ENCODE measurements at places on chromosomes 11 and 22.

DNA sequence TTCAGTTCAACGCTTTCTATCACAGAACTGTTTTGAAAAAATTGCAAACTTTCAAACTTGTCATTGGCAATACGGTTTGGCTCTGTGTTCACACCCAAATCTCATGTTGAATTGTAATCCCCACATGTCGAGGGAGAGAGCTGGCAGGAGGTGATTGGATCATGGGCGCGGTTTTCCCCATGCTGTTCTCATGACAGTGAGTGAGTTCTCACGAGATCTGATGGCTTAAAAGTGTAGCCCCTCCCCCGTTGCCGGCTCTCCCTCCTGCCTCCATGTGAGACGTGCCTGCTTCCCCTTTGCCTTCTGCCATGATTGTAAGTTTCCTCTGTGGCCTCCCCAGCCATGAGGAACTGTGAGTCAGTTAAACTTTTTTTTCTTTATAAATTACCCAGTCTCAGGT lies 1144.0 kb downstream of the BRD1 start:
- DNase-seq = no peak

GRCh38 chr11:60129853-60130252 lies 41.4 kb downstream of the MS4A2 start:
- no peak for DNase-seq

GRCh38 chr11:132790971-132791370 lies 741.3 kb downstream of the OPCML start:
- DNase-seq = no peak

GRCh38 chr11:76671626-76672309 lies 1.2 kb upstream of the LRRC32 start:
- no peak for DNase-seq

GRCh38 chr11:26780376-26781085 lies 58.7 kb upstream of the SLC5A12 start:
- no peak for DNase-seq

DNA sequence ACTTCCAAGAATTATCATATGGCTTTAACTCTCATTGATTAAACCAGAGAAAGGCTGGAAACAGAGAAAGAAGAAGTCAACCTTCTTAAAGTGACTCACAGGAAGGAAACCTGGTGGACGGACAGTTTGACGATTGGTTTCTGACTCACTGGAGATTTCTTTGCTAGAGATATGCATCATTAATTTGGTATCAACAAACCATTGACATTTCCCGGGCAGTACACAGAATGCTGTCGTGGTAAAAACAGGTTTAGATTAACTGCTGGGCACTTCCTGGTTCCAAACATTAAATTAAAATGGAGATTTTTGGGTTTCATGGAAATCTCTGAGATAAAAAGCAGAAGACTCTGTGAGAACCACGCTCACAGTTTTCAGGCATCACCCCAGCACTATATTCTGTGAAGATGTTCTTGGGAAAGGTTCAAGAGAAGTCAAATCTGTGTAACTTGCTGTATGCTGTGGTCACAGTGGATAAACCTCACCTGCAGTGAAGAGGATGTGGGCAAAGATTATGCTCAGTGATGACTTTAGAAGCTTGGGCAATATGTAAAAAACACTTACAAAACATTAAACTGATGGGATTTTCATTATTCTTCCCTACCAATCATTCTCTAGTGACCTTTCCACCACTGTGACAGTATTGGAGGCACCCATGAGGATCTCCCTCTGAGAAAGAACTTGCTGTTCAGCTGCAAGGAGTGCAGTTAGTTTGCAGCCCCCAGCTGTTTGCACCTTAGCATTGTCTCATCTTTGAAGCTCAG lies 61.1 kb upstream of the CD44 start:
- no peak for DNase-seq

- no peak for DNase-seq
Measured at GRCh38 chr11:17782145-17782544, 47.6 kb downstream of the KCNC1 start.

- peak; percentile 40 for DNase-seq
Measured at GRCh38 chr22:45645526-45646414, 25.9 kb upstream of the ATXN10 start.

GRCh38 chr11:78957476-78958245 lies 383.0 kb upstream of the NARS2 start:
- no peak for DNase-seq

DNA sequence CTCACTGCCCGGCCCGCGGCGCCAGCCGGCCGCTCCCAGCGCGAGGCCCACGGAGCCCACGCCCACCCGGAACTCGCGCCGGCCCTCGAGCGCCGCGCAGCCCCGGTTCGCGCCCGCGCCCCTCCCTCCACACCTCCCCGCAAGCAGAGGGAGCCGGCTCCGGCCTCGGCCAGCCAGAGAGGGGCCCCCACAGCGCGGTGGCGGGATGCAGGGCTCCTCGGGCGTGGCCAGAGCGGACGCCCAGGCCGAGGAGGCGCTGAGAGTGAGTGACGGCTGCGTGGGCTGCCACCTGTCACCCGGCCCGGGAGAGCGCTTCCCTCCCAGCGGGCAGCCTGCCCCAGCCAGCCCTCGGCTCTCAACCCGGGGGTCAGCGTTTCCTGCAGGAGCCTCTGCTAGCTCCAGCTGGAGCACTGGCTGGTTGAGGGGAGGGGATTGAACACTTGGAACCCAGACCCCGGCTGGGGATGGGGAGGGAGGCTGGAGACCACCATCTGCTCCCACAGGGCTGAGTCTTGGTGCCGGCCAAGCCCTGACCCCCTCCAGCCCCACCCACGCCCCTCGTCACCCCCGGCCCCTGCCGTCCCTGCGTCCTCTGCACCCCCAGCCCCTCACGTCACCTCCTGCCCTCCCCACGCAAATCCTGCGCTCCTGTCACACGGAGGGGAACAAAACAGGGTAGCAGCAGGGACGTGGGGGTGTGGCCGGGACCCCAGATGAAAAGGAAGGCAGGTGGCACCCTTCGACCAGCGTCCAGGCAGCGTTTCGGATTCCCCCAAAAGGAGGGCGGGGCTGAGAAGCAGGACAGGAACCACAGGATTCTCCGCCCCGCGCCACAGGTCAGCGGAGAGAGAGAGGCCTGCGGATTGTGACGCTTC lies 157.0 kb downstream of the BRD1 start:
- DNase-seq = no peak

GRCh38 chr11:29024386-29024785 lies 916.2 kb downstream of the METTL15 start:
- DNase-seq = no peak
